Natural killer cell (primary cell): ENCODE measurements at places on chromosomes 12 and 14.

DNA sequence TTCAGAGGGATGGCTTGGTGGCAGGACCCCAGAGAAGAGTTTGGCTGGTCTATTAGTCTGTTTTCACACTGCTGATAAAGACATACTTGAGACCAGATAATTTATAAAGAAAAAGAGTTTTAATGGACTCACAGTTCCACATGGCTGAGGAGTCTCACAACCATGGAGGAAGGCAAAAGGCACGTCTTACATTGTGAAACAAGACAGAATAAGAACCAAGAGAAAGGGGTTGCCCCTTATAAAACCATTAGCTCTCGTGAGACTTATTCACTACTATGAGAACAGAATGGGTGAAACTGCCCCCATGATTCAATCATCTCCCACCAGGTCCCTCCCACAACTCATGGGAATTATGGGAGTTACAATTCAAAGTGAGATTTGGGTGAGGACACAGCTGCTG lies 78.5 kb upstream of the SSTR1 start:
- H3K27ac ChIP-seq: no peak overlapping the region
- peaks cover 4% of the 10 kb centered on the region for H3K4me1 ChIP-seq
- no peak for DNase-seq

GRCh38 chr12:105418229-105418628 lies 87.7 kb downstream of the C12orf75 start:
- H3K27ac ChIP-seq: no peak overlapping the region
- H3K27me3 ChIP-seq: no peaks in the 10 kb centered on the region
- no peaks in the 10 kb centered on the region for H3K36me3 ChIP-seq
- H3K4me3 ChIP-seq: no peak overlapping the region
- H3K4me1 ChIP-seq: no peaks in the 10 kb centered on the region

DNA sequence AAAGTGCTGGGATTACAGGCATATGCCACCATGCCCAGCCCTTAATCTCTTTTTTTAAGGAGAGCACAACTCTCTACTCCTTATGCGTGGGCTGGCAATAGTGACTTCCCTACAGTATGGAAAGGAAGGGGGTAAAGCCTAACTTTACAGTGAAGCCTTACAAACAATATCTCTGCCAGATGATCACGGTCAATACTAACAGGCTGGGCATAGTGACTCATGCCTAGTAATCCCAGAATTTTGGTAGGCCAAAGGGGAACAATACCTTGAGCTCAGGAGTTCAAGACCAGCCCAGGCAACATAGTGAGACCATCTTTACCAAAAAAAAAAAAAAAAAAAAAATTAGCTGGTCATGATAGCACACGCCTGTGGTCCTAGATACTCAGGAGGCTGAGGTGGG lies 5.6 kb downstream of the PYM1 start:
- H3K4me1 ChIP-seq: peaks cover 9% of the 10 kb centered on the region
- no peak overlapping the region for H3K27ac ChIP-seq
- H3K27me3 ChIP-seq: no peaks in the 10 kb centered on the region
- peaks cover 9% of the 10 kb centered on the region for H3K36me3 ChIP-seq
- H3K4me3 ChIP-seq: no peak overlapping the region

GRCh38 chr12:26918321-26919215 lies 19.2 kb downstream of the INTS13 start:
- H3K27me3 ChIP-seq: no peaks in the 10 kb centered on the region
- no peak overlapping the region for H3K4me3 ChIP-seq
- no peak for DNase-seq
- H3K27ac ChIP-seq: no peak overlapping the region
- no peaks in the 10 kb centered on the region for H3K4me1 ChIP-seq

- H3K27me3 ChIP-seq: no peaks in the 10 kb centered on the region
- no peak overlapping the region for H3K27ac ChIP-seq
- peaks cover 3% of the 10 kb centered on the region for H3K4me1 ChIP-seq
These were observed 53.0 kb downstream of the SSH1 start for GRCh38 chr12:108804271-108804953.

- no peak overlapping the region for H3K4me3 ChIP-seq
- no peaks in the 10 kb centered on the region for H3K27me3 ChIP-seq
- no peaks in the 10 kb centered on the region for H3K4me1 ChIP-seq
- H3K36me3 ChIP-seq: no peaks in the 10 kb centered on the region
- H3K27ac ChIP-seq: no peak overlapping the region
- no peak for DNase-seq
These were observed 310.5 kb upstream of the FKBP4 start for GRCh38 chr12:2484141-2484776.

DNA sequence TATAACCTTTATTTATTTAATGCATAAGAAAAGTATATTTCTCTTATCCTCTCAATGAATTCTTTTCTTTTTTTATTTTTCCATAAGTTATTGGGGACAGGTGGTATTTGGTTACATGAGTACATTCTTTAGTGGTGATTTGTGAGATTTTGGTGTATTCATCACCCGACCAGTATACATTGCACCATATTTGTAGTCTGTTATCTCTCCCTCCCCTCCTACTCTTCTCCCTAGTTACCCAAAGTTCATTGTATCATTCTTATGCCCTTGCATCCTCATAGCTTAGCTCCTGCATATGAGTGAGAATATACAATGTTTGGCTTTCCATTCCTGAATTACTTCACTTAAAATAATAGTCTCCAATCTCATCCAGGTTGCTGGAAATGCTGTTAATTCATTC lies 1900.0 kb upstream of the SEL1L start:
- no peak overlapping the region for H3K4me3 ChIP-seq
- DNase-seq: no peak
- no peaks in the 10 kb centered on the region for H3K36me3 ChIP-seq
- H3K4me1 ChIP-seq: no peaks in the 10 kb centered on the region
- H3K27me3 ChIP-seq: no peaks in the 10 kb centered on the region

DNA sequence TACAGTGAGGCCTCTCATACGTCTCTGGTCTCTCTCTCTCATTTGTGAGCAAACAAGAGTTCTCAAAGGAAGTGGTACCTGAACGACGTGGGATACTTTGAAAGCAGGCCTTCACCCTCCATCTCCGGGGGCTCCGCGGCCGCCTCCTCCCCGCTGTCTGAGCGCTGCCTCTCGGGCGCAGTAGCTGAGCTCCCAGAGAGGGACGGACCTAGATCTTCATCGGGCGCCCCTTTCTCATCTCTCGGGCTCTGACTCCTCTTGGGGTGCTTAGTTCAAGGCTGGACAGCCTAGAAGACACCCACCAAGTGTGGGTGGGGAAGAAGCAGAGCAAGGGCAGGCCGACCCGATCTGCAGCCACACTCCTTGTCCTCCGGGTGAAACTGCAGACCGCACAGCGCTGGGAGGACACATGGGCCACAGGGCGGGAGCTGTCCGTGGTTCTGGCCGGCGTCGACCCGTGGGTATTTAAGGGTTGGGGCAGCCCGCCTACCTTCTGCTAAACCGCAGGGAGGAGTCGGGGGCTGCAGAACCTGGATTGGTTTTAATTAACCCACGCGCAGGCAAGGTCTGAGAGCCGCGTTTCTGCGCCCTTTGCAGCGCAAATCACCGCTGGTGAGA lies 92.7 kb downstream of the PAH start:
- H3K27ac ChIP-seq: no peak overlapping the region
- no peaks in the 10 kb centered on the region for H3K4me1 ChIP-seq
- no peak overlapping the region for H3K4me3 ChIP-seq
- no peak for DNase-seq
- no peaks in the 10 kb centered on the region for H3K36me3 ChIP-seq

GRCh38 chr14:68733086-68733914 lies 59.6 kb downstream of the ZFP36L1 start:
- H3K27ac ChIP-seq: no peak overlapping the region
- peaks cover 37% of the 10 kb centered on the region for H3K4me1 ChIP-seq
- no peak overlapping the region for H3K4me3 ChIP-seq
- no peaks in the 10 kb centered on the region for H3K36me3 ChIP-seq
- no peak for DNase-seq

DNA sequence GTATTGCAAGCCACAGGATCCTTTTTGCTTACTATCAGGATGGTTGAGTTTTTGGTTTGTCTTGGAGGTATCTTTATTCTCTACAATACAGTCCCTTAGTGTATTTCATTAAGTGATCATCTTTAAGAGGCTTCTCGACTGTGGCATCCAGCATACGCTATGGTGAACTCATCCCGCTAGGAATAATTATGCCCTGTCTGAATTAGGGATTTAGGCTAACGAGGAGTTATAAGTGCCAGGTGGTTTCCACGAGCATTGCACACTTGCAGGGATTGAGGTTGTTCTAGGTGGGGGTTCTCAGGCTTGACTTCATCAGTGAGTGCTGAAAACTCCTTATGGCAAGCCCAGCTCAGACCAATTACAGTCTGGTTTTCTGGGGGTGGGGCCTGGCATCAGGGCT lies 37.2 kb upstream of the RBM19 start:
- H3K27ac ChIP-seq: no peak overlapping the region
- H3K4me1 ChIP-seq: no peaks in the 10 kb centered on the region
- no peaks in the 10 kb centered on the region for H3K27me3 ChIP-seq
- H3K36me3 ChIP-seq: no peaks in the 10 kb centered on the region
- DNase-seq: no peak
- H3K4me3 ChIP-seq: no peak overlapping the region

GRCh38 chr12:127981875-127982274 lies 285.1 kb upstream of the TMEM132C start:
- no peaks in the 10 kb centered on the region for H3K36me3 ChIP-seq
- H3K4me1 ChIP-seq: no peaks in the 10 kb centered on the region
- H3K27me3 ChIP-seq: no peaks in the 10 kb centered on the region
- no peak for DNase-seq

GRCh38 chr12:99911081-99911480 lies 73.7 kb downstream of the ANKS1B start:
- H3K4me1 ChIP-seq: no peaks in the 10 kb centered on the region
- no peaks in the 10 kb centered on the region for H3K36me3 ChIP-seq
- DNase-seq: no peak
- H3K27ac ChIP-seq: no peak overlapping the region
- no peaks in the 10 kb centered on the region for H3K27me3 ChIP-seq

DNA sequence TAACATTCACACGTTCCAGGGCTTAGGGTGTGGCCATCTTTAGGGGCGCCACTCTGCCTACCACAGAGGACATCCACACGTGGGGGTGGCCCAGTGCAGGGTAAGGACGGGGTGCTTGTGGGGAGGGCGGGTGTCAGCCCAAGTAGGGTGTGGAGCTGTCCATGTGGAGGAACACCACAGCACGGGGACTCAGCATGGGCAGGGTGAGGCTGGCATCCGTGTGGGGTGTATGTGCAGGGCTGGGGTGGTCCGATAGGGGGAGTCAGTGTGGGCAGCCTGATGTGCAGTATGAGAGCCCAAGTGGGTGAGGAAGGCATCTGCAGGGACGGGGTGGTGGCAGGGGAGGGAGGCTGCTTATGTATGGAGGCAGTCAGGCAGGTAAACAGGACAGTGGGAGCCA lies 17.7 kb downstream of the PSMC1 start:
- H3K4me1 ChIP-seq: no peaks in the 10 kb centered on the region
- H3K27me3 ChIP-seq: no peaks in the 10 kb centered on the region
- H3K27ac ChIP-seq: no peak overlapping the region
- H3K4me3 ChIP-seq: no peak overlapping the region
- DNase-seq: no peak
- peaks cover 63% of the 10 kb centered on the region for H3K36me3 ChIP-seq

- no peaks in the 10 kb centered on the region for H3K4me1 ChIP-seq
- H3K27ac ChIP-seq: no peak overlapping the region
- H3K27me3 ChIP-seq: no peaks in the 10 kb centered on the region
- H3K4me3 ChIP-seq: no peak overlapping the region
These were observed 252.5 kb downstream of the TMEM132C start for GRCh38 chr12:128519426-128519825.

GRCh38 chr12:77553976-77554619 lies 276.6 kb upstream of the NAV3 start:
- no peaks in the 10 kb centered on the region for H3K27me3 ChIP-seq
- DNase-seq: no peak
- no peak overlapping the region for H3K4me3 ChIP-seq
- no peaks in the 10 kb centered on the region for H3K4me1 ChIP-seq
- no peaks in the 10 kb centered on the region for H3K36me3 ChIP-seq

GRCh38 chr14:68271913-68272391 lies 452.4 kb downstream of the RAD51B start:
- H3K4me1 ChIP-seq: peaks cover 26% of the 10 kb centered on the region
- DNase-seq: no peak
- H3K36me3 ChIP-seq: no peaks in the 10 kb centered on the region
- no peak overlapping the region for H3K4me3 ChIP-seq

DNA sequence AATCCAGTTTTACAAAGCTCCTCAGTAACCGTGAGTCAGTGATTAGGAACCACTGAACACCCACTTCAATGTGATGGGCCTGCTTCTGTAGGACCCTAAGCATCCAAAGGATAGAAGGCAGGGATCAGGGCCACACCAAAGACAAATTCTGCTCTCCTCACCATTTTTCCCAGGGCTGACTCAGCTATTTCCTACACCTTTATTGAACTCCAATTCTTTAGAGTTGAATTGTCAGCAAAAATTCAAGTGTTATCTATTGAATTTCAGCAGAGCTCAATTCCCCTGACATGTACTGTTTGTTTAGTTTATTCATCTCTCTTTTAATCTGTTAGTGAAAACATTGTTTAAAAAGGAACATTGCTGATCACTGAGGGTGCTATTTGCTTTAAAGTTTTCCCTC lies 457.7 kb upstream of the TMPO start:
- no peaks in the 10 kb centered on the region for H3K36me3 ChIP-seq
- no peaks in the 10 kb centered on the region for H3K27me3 ChIP-seq
- H3K4me1 ChIP-seq: no peaks in the 10 kb centered on the region
- H3K27ac ChIP-seq: no peak overlapping the region
- DNase-seq: no peak

GRCh38 chr12:57381693-57382220 lies 49.1 kb downstream of the R3HDM2 start:
- H3K4me3 ChIP-seq: no peak overlapping the region
- no peak overlapping the region for H3K27ac ChIP-seq
- DNase-seq: no peak

DNA sequence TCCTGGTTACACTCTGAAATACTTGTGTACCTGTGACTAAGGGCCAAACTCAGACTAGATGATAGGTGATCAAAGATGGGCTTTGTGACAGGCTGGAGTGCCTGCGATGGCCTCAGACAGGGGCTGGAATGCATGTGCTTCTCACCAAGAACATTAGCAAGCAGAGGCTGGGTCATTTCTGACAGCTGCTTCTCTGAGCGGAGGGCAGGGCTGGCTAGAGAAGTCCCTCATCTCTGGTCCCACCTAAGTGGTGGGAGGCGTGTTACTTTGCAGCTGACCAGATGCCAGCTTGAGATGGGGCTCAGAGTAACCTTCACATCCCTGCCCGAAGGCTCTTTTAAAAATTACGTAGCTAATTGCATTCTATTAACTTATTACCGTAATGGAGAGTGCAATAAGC lies 106.8 kb upstream of the RTL1 start:
- H3K36me3 ChIP-seq: no peaks in the 10 kb centered on the region
- no peak for DNase-seq
- peaks cover 6% of the 10 kb centered on the region for H3K4me1 ChIP-seq
- no peaks in the 10 kb centered on the region for H3K27me3 ChIP-seq
- H3K27ac ChIP-seq: no peak overlapping the region

DNA sequence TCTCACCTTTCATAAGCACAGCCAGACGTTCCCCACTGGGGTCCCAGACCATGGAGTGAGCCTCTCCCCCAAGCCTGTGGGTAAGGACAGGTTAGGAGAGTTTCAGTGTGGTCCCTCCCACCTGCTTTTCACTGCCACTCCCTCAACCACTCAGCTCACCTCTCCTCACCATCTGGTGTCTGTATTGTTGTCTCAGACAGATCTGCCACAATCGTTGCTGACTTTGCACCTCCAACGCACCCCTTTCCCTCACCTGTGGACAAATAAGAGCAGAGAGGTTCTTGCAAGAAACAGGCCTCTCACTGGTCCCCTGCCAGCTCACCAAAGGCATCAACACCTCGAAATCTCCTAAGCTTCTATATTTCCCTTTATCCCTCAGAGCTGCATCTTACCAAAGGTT lies 8.8 kb downstream of the MYG1 start:
- no peak for DNase-seq
- no peaks in the 10 kb centered on the region for H3K4me1 ChIP-seq
- H3K36me3 ChIP-seq: peaks cover 54% of the 10 kb centered on the region
